ENCODE measurements at places on chromosomes 7 and 10.

DNA sequence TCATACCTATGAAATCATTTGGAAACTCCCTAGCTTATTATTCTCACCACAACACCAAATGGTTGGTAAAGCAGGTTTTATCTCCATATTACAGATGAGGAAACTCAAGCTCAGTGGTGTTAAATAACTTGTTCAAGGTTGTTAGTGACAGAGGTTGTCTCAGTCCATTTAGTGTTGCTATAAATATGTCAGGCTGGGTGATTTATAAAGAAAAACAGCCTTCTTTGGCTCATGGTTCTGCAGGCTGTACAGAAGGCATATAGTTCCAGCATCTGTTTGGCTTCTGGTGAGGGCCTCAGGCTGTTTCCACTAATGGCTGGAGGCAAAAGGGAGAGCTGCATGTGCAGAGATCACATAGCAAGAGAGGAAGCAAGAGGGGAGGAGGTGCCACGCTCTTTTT lies 96.6 kb downstream of the ZNF438 start:
- DNase-seq = no peak

GRCh38 chr7:43750016-43750887 lies 8.2 kb upstream of the BLVRA start:
- no peak for DNase-seq

GRCh38 chr10:112708461-112708860 lies 241.6 kb upstream of the TCF7L2 start:
- no peak for DNase-seq

DNA sequence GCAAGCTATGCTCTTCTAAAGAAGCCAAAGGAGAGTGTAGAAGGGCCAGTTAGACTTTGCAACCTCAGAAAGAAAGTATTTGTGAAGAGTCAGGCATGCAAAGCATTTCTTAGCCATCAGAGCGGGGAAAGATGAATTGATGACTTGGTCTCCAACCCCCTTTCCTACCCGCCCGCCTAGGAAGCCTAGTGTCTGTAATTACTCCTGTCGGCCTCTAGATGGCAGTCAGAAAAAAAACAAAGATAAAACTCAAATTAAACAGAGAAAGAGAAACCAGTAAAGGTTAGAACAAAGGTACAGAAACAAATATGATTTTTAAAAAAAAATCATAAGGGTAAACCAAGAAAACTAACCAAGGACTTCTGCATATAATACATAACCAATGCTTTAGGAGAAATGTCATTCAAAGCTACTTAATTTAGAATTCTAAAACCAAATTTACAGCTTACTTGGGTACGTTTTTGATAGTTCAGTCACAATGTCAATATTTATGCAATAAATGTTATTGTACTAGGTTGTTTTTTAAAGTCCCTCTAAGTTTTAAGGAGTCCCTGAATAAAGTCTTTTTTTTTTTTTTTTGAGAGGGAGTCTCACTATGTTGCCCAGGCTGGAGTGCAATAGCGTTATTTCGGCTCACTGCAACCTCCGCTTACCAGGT lies 97.6 kb downstream of the LYZL1 start:
- DNase-seq = peak; percentile 52

- no peak for DNase-seq
Measured at GRCh38 chr10:24916365-24916764, 36.0 kb downstream of the PRTFDC1 start.

- no peak for DNase-seq
Measured at GRCh38 chr10:120538091-120538490, 81.1 kb downstream of the PLPP4 start.

- no peak for DNase-seq
Measured at GRCh38 chr7:76430211-76430610, 5.5 kb downstream of the ZP3 start.

- no peak for DNase-seq
Measured at GRCh38 chr7:122273117-122273516, 31.4 kb downstream of the FEZF1 start.

- no peak for DNase-seq
Measured at GRCh38 chr10:69588358-69588757, 15.1 kb upstream of the NEUROG3 start.

DNA sequence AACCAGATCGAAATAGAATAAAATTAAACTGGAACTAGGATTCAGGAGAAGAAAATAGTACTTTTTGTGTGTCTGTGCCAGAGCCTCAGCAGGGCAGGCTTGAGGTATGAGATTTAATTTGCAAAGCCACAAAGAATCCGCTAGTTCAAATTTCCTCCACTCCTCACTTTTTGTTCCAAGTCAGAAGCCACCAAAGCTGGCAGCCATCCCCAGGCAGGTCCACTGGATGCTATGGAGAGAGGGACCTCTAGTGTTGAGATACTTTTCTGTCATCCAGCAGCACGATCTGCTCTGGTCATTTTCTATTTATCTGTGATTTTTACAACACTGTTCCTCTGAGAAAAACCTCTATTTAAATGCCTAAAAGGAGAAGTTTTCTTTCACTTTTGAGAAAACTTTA lies 147.9 kb upstream of the FRMD4A start:
- no peak for DNase-seq

DNA sequence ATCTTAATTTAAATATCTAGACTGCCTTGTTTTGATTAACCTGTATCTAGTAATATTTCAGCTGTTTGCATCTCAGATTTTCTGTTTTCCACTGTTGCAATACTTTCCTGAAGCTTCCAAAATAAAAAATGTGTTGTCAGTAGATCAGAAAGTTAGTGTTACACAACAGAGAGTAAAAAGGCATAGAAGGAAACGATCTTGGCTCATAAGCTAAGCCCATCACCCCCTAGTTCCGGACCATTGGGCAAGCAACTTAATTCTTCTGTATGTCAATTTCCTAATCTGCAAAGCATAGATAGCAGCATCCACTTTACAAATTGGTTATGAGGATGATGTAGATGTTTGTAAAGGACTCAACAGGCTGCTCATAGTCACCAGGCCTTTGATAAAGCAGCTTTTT lies 4.4 kb downstream of the PON3 start:
- DNase-seq = no peak

DNA sequence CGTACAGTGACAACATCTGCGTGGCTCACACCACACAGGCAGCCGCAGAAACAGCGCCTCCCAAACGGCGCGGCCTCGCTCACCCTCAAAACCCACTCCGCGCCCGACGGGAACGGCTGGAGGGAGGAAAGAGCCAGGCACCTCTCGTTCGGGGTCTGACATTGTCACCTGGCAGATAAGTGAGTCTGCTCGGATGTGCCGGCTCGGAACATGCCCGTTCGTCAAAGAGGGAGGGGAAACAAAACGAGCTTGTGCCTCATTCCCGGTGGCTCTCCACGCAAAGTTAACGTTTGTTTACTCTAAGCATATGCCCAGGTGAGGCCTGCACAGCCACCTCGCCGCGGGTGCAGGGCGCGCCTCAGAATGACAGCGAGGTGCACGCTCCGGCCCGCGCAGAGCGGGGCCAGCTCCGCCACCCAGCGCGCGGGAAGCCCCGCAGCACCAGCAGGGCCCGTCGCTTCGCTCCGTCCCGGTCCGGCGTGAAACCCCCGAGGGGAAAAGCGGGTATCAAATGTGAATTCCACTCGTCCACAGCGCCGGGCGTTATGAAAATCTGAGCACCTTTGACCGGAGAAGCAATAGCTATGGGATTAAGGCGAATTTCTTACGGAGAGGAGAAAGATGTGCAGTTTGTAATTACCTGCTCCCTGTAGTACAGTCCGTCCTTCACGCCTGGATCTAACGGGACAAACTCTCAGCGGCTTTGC lies 13.1 kb downstream of the CNPY1 start:
- DNase-seq = no peak

DNA sequence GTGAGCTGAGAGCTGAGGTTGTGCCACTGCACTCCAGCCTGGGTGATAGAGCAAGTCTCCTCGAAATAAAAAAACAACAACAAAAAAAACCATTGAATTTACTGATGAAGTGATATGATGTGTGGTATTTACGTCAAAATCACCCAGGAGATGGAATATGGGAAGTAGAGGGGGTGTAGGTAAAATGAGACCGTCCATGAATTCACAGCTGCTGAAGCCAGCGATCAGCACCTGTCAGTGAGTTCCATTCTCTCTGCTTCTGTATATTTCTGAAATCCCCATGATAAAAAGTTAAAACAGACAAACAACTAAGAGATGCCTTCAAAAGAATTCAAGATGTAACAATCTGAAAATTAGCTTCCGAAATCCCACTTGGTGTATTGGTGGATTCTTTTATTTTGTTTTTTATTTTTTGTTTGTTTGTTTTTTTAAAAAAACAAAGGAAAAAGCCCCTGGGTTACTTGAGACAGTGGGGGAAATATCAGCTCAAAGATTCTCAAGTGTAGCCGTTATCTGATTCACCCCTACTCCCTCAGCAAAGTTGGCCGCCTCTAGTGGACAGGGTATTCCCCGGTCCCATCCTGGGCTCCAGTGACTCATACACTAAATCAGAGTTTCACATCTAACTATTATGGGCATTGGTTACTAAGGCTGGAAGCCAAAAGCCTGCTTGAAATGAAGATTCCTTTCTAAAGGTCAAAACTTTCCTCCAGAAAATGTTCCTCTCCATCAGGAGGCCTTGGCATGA lies 76.4 kb downstream of the MAP3K8 start:
- DNase-seq = no peak

DNA sequence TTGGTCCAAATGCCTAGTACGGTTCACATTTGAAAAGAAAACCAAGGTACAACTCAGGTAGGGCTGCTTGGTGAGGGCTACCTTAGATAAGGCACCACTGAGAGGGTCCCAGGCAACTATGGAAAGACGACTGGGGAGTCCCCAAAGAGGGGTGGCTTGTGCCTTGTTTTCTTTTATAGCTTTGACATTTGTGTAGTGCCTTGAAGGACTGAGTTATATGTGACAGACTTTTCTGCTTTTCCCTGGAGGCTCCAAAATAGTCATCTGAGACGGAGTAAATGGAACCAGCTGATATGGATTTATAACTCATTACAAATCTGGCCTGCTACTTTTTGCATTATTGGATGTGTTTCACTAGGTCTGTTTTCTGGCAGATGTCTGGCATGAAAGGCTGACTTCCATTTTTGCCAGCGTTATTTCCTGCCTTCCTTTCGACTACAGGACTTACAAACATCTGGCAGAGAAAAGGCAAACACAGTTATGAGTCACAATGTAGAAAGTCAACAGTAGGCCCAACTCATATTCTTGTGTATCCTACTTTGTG lies 88.2 kb upstream of the IMMP2L start:
- no peak for DNase-seq

DNA sequence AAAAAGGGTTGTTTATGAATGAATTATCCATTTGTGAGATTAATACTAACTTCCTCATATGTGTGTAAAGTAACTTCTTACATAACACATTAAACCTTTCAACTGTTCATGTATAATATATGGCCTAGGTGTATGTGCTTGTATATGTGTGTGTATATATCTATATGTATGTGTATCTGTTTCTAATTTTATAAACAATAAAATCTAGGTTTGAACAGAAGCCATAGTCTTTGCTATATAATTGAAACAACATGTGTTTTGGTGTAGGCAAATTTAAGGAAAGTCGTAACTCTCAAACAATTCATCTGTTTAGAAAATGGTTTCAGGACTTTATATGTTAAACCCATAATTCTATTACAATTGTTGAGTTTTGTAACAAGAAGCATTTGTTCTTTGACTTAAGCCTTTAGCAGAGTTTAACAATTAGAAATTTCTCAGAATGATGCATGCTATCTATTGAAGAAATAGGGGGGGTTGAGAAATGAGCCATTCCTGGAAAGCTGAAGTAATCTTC lies 103.3 kb downstream of the BBS9 start:
- DNase-seq = no peak

- DNase-seq = no peak
Measured at GRCh38 chr7:92856436-92856835, 20.1 kb upstream of the CDK6 start.

GRCh38 chr7:100158229-100159098 lies at the start of gene TRAPPC14:
TRAPPC14 (minus strand) TSS chr7:100158723; CDS start chr7:100158499, 224 bp downstream.
- peak; percentile 87 for DNase-seq

GRCh38 chr10:11469575-11470391 lies 141.7 kb downstream of the USP6NL start:
- no peak for DNase-seq

DNA sequence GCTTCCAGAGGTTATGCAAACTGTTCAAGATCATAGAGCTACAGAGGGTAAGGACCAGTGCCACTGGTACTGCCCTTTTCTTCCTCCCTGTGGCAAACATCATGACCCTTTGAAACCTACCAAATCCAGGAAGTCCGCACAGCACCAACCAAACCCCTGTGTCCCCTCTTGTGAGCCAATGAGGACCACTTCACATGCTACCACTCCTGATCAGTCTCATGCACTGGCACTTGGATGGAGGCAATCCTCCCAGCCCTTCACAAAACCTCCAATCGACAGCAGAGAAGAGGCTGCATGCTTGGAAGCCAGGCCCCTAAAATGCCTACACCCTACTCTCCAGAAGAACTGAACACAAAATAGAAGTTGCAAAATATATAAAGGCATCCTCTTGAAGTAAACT lies 248.0 kb downstream of the TNS3 start:
- no peak for DNase-seq

GRCh38 chr7:1124164-1124563 lies 35.8 kb downstream of the ZFAND2A start:
- DNase-seq = no peak

DNA sequence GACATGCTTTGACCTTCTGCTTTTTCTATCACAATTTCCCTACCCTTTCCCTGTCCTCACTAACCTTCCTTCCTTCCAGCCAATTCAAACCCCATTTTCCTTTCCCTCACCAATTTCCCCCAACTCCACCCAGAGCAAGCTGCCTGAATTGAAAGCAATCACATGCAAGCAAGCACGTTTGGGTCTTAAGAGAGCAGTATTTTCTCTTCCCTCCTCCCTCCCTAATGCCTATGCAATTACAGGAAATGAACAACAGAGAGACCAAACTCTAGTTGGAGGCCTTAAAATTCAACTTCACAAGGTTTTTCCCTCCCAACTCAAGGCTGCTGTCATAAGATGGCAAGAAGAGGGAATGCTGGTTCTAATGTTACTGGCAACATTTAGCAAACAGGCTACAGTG lies 117.2 kb downstream of the MYOF start:
- no peak for DNase-seq

DNA sequence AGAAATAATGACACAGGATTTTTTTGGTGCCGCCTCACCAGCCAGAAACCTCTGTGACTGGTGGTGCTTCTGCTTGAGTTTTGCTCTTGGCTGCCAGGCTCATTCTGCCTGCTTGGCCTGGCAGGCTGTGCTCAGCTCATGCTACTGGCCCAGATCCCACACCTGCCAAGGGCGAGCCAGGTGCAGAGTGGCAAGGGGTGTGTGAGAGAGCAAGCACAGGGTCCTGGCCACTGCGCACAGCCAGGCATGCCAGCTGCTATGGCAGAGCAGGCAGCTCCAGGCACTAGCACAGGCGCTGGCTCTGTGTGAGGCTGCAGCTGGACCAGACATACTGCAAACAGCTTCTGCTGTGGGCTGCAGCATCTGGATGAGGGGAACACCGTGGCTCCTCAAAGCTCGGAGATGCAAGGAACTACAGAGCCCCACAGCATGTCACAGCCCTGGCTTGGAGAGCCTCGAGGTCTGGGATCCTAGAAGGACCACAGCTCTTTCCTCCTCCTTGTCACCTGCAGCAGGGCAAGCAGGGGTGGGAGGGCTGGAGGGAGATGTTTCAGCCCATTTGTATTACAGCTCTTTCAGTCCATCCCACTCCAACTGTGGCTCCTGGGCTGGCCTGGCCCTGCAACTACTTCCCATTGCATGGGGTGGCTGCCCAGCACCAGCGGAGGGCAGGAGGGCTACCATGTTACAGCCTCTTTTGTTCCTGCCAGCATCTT lies 313.4 kb upstream of the SEMA3C start:
- DNase-seq = no peak

All from CD4-positive, alpha-beta T cell treated with Interleukin-21 for 1 hour (primary cell).